ENCODE measurements at places on chromosomes 2 and 18.

GRCh38 chr2:181575650-181576025 is 81.3 kb downstream of the CERKL start:
- no peak for DNase-seq

GRCh38 chr2:196918927-196919326 is 7.6 kb downstream of the PGAP1 start:
- no peak for DNase-seq

GRCh38 chr2:217307023-217307422 is 447.2 kb upstream of the TNP1 start:
- DNase-seq = no peak

GRCh38 chr18:80231616-80232015 is 15.7 kb downstream of the PARD6G start:
- no peak for DNase-seq

- DNase-seq = no peak
Observed at GRCh38 chr2:62706721-62707521, 1.4 kb downstream of the EHBP1 start.

GRCh38 chr2:2653231-2653630 is 322.2 kb upstream of the MYT1L start:
- DNase-seq = no peak

GRCh38 chr18:61019338-61020301 is 313.6 kb upstream of the CDH20 start:
- no peak for DNase-seq

GRCh38 chr18:63058521-63058920 is 261.0 kb downstream of the BCL2 start:
- DNase-seq = no peak

DNA sequence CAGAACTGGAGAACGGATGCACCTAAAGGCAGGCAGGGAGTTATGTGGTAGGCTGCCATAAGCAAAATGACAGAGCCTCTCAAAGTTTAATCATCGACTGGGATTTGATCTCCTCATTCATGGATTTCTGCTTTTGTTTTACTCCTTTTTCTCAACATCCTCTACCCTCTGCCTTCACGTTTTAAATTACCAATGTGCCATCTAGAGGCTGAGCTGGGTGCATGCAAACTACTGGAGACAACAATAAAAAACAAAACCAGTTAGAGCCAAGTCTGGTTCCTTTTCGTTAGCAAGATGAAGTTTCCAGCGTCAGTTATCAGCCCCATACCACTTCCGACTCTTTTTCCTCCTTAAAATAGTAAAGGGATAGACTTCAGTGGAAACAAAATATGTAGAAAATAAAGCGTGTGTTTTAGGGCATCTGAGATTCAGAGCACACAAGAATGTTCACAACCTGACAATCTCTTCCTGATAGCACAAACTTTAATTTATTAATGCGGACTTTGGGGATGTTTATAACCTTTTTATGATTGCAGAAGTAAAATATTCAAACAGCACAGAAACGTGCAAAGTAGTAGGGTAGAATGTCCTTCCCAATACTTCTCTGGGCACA is 117.0 kb downstream of the LAMA1 start:
- no peak for DNase-seq

DNA sequence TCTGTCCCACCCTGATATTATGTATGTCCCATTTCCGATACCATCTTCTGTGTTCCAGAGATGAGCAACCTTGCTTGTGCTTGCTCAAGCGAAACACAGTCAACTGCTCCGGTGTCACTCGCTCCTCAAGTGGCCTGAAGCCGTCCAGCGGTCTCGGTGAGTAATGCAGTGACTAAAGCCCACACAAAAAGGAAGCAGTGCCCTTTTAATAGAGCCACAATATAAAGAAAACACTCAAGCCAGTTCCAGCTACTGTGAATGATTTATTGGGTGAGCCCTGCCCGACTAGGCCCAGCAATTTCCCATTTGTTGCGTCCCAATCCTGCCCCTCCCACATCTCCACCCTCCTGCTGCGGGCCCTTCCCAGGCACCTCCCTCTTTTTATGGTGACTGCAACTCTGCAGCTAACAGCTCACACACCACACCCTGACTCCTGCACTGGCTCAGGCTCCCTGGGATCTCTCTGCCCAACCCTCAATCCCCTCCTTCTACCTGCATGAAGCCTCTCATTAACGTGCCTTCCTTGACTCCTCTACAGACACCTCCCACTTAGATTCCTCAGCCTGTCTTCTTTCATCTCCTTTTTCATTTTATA is 44.2 kb upstream of the DSC1 start:
- DNase-seq = no peak

GRCh38 chr2:45821558-45822271 is 170.2 kb downstream of the PRKCE start:
- DNase-seq = no peak

DNA sequence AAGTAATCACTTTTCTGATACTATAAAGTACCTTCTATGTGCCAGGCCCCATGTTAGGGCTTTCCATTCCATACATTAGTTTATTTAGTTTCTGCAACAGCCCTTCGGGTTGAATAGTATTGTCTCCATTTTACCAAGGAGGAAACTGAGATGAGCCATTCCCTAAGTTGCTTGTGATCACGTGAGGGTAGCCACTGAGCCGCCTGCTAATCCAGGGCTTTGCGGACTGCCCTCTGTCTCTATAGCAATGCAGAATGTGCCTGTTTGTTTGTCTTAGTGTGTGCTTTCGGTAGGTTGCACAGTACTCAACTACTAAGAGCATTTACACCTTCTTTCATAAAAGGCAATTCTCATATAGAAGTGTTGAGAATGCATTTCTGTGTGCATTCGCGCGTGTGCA is 5.0 kb downstream of the EMILIN2 start:
- no peak for DNase-seq

GRCh38 chr18:38042211-38042890 is 476.8 kb upstream of the CELF4 start:
- no peak for DNase-seq

GRCh38 chr2:201790989-201791388 is 10.3 kb upstream of the ALS2 start:
- no peak for DNase-seq

DNA sequence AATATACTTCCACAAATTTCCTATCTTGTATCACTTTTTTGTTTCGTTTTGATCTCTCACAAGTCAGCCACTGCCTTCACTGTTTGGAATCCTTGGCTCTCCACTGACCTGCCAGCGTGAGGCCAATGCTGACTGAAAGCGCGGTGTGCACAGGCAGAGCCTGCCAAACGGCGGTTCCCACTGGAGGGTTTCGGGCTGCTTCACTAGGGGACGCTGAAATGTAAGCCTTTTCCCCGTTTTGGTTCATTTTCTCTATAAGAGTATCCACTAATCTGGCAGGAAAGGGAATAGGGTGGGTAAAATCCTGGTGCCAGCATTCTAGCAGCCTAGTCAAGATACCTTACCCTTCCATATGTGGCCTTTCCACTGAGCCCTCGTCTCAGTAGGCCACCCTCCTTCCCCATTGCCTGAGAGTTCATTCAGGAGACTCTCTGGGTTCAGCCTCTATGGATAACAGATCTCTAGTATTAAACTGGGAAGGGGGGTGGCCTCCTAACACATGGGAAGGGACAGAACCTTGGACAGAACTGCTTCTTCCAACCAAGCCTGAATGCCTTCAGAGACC is 91.5 kb downstream of the DYM start:
- no peak for DNase-seq

DNA sequence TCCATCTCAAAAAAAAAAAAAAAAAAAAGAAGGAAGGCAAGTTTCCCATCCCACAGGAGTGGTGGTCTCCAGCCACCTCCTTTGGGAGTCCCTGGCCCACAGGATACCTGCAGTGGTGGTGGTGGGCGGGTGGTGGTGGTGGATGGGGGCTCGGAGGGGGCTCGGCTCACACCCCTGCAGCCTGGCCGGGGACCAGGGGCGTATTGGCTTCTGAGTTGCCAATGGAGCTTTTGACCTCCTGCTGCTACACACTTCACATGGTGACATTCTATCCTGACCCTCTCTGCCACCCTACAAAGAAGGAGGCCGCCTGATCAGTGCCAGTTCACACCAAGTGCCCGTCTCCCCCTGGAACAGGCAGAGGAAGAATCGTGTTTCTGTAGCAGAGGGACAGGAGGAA is 119.6 kb downstream of the NFATC1 start:
- no peak for DNase-seq

DNA sequence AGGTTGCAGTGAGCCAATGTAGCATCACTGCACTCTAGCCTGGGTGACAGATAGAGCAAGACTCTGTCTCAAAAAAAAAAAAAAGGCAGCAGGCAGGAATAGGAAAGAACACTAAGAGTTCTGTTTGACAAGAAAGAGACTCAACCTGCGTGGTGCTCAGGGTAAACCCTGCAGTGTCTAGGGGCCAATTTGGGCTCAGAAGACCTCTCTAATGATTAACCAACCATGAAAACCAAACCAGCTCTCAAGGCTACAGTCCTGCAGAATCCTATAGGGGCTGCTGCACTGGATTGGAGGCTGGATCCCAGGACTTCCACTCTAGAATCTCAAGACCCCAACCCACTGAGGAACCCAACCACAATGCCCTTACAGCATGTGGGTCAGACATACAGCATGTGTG is 2.4 kb downstream of the TRABD2A start:
- no peak for DNase-seq
